ENCODE measurements at places on chromosomes 1 and 21. TPM values are rescaled to one million over a fixed set of nuclear protein-coding genes. Genes with fewer than 3 reads are reported as not detected.
A peak's percentile ranks its signal among the peaks of the same experiment; 100 is the strongest.

DNA sequence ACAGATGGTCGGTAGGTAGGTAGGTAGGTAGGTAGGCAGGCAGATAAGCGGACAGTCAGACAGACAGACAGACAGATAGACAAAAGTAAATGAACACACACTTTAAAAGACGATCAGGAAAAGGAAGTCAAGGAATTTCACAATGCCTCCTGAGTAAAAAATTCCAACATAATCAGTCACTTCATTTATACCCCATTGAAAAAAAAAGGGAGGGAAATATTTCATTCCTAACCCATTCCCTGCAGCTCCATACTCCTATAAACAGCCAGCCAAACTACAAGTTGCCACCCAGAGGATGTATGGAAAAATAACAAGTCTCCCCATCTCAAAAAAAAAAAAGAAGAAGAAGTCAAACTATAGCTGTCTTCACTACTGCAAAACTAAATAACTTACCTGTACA lies 43.4 kb downstream of the ZZZ3 start:
- DNase-seq = no peak

The ETNK2 gene
- 21.5 TPM for total RNA-seq

DNA sequence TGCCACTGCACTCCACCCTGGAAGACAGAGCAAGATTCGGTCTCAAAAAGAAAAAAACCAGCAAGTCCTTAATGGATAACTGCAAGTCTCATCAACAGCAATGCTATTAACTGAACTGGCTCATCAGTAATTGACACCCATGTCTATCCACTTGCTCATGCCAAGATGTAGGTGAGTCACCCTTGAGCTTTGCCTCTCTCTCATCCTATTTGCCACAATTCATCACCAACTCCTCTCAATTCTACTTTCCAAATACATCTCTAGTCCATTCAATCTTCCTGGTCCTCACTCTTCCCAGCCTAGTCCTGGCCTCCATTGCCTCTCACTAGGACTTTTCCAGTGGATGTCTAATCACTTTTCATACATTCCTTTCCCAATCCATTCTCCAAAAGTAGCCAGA lies 103.7 kb upstream of the PRMT6 start:
- no peak for DNase-seq

GRCh38 chr1:21734526-21734925 lies 48.4 kb downstream of the USP48 start:
- no peak for DNase-seq

DNA sequence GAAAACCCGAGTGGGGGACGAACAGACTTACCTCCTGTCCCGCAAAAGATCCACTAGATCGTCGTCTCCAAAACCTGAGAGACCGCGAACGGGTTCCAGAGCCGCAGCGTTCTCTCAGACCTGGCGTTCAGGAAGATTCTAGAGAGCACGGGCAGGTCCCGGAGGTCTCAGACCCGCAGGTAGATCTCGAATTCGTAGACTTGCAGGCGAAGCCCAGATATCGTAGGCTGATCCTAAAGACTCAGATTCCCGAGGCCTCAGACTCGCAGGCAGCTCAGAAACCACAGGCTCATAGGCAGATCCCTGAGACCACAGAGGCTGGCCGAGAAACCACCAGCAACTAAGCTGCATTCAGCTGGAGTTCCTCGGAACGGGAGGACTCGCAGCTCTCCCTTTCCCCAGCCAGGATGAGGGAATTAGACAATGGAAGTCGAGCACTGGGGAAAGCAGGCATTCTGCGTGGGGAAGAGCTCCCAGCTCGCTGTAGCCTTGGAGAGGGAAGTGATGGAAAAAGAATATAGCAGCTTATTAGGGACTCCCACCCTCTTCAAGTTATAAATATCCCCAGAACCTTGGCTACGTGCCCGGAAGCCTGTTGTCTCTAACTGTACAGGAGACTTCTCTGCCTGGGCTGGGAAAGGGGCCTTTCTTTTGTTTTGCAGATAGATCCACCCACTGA lies at the start of gene ZNF436:
Gene ZNF436 (minus strand): TSS at position 502 of the 679 bp plus-strand sequence. CDS start 1,831 bp downstream, outside the sequence.
- peak; percentile 95 for DNase-seq

DNA sequence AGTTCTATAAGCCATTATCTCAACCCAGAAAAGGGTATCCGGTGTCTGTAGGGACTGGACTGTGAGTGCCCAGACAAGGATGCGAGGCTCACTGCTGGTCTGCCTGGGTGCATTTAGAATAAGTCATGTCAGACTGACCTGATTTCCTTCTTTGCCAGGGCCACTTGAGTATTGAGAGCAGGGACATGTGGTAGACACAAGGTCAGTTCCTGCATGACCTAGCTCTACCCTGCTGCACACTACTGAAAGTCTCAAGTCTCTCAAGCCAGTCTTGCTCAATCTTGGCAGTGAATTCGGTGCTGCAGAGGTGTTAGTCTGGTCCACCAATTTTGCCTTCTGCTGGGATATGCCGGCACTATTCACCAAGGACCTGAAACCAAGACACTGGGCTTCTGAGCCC lies 180.1 kb downstream of the C1orf94 start:
- DNase-seq = peak; percentile 39

The OR2T33 gene
- total RNA-seq = not detected

- DNase-seq = no peak
Measured at GRCh38 chr1:225700889-225701465, 48.1 kb upstream of the ENAH start.

DNA sequence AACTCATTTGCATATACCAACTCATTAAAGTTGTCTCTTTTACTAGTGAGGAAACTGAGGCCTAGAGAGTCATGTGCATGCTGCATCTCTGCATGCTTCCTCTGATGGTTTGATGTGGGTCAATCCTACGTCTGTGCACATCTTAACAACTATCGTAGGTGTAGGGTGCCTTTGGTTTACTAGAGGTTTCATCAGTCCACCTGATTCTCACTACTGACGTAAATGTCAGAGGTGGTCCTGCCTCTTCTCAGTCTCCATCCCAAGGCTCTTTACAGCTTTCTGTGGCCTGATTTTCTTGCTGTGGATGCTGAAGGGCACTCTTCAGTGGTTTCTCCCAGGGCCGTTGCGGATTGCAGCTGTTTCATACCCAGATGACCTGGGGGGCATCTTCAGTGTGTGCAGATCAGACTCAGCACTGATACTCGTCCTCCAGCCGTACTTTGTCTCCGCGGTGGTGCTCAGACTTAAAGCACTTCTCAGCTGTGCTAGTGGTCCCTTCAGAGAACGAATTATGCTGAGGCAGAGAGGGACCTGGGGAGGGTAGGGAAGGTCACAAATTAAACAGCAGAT lies 407.0 kb downstream of the KIF26B start:
- no peak for DNase-seq

- DNase-seq = no peak
Measured at GRCh38 chr1:243325305-243325890, 69.6 kb downstream of the SDCCAG8 start.

The FASLG gene
- not detected for total RNA-seq

The FLG2 gene
- 1,884 TPM for total RNA-seq

GRCh38 chr1:213761845-213762407 lies 225.8 kb upstream of the PROX1 start:
- DNase-seq = no peak

DNA sequence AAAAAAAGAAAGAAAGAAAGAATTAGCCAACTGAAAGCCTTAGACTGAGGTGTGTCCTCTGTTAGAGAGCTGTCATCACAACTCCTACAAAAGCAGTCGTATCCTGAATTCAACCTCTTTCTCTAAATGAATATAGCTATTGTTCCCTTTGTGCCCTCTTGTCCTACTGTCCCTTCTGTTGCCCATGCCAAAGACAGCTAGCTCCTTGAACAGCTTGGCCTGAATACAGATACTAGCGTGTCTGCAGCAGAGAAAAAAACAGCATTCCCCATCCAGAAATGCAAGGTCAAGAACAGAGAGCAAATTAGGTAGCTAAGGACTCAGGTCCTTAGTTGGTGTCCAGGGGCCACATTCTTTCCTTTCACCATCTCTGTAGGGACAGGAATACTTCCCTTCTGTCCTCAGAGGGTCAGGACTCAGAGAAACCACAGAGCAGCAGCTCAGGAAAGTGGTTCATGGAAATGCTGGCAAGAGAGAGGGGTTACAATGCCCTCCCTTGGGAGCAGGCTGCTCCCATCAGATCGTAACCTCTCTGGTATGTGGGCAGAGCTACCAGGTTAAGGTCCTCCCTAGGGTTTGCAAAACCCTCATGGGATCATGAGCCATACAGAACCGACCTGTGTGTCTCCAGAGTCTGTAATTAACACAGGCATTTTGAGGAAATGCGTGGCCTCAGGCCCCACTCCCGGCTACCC lies 1.8 kb upstream of the ZBTB48 start:
- DNase-seq = no peak

The C1orf210 gene
- total RNA-seq = 28.2 TPM

- no peak for DNase-seq
Measured at GRCh38 chr1:186299570-186299969, 75.5 kb downstream of the TPR start.

The CBR3 gene
- total RNA-seq = 21.3 TPM

The KIRREL1 gene
- 17.3 TPM for total RNA-seq

- no peak for DNase-seq
Measured at GRCh38 chr1:232764458-232765251, 40.6 kb upstream of the MAP10 start.

GRCh38 chr1:15354580-15354965 lies 55.1 kb upstream of the EFHD2 start:
- no peak for DNase-seq

- no peak for DNase-seq
Measured at GRCh38 chr1:78052685-78053405, 7.1 kb downstream of the GIPC2 start.

GRCh38 chr1:47555306-47555705 lies 117.5 kb downstream of the FOXD2 start:
- no peak for DNase-seq

The MCOLN3 gene
- 1.1 TPM for total RNA-seq

The CFAP45 gene
- 0.65 TPM for total RNA-seq

- peak; percentile 54 for DNase-seq
Measured at GRCh38 chr21:42465803-42466127, 30.3 kb downstream of the RSPH1 start.

DNA sequence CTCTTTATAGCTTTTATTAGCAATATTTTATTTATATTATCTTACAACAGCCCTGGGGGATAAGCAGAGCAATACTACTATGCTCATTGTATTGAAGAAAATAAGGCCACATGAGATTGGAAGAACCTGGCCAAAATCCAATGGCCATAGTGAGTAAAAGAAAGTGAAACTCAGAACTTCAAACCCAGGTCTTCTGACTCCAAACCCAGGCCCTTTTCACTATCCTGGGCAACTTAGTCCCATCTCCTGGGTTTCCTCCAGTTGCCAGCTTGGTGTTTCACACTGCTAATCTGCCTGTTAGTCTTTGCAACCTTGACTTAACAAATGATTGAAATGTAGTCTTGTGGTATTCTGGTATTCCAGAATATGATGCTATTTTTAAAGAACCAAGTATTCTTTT lies 22.4 kb upstream of the EXO1 start:
- DNase-seq = no peak

The IRF6 gene
- 166 TPM for total RNA-seq

The TSTD1 gene
- 94.9 TPM for total RNA-seq

DNA sequence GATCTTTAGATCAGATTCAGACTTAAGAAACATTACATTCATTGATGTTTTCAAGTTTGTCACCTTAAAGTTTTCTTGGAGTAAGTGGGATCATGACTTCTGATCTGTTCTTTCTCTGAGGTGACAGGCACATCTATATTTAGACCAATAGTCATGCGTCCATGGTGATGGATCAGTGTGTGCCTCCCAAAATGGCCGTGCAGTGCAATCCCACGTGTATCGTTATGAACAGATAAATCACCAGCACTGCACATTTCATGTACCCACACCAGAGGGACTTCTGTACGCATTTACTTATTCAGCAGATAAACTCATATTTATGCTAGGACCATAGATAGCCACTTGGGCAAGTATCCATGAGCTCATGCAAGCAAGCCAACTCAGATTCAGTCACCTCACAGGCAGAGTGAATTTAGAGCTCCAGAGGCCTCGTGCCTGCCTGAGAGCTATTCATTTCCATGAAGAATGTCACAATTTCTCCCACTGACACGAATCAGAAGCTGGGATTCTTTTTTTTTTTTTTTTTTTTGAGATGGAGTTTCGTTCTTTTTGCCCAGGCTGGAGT lies 13.9 kb upstream of the WDR26 start:
- DNase-seq = no peak

DNA sequence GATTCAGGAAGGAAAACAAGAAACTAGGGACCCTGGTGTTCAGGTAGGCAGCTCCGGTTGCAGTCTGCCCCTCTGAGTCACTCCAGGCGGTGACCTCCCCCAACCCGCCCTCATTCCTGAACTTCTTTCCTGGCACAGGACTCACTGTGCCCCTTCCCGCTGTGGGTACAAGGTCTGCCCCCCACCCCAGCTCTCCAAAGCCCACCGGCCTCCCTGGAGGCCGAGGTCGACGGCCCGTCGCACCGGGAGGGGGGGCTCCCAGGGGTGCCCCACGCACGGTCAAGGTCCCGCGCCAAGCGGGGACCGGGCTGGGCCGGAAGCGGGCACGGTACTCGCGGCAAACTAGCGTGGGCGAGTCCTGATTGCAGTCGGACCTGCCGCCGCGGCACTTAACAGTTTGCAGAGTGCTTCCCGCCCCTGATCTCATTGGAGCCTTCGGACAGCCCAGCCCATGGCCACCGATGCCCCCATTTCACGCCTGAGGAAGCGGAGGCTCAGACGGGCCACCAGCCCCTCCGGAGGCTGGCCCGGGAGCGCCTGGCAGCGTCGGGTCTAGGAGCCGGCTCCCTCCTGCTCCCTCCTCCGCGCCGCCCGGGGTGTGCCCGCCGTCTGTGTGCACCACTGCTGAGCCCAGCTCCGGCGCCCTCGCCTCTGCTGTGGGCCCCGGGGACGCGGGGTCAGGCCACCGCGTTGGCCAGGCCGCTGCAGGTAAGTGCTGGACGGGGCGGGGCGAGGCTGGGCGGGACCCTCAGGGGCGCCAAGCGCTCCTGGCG lies at the start of gene GJB3:
Gene GJB3 (plus strand): TSS at position 144 of the 773 bp plus-strand sequence. CDS start 3,549 bp downstream, outside the sequence.
- DNase-seq = no peak

DNA sequence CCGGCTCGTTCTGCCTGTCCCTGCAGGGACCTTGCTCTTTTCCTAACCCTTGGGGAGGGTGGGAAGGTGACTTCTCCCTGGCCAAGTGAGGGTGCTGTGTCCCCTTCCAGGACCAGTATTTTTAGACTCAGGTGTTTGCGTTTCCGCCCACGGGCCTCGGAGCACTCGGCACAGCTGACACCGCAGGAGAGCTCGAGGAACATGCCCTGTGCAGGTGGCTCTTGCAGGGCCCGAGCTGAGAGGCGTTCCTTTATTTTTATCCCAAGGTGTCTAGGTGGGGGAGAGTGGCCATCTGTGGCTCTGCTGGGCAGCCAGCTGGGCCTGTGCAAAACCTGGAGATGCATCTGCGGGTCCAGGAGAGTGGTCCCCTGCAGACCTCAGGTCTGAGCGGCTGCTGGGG lies 16.0 kb downstream of the PLCH2 start:
- DNase-seq = no peak

GRCh38 chr1:205368478-205368877 lies 11.8 kb upstream of the KLHDC8A start:
- DNase-seq = peak; percentile 59

The HLX gene
- 2.9 TPM for total RNA-seq

DNA sequence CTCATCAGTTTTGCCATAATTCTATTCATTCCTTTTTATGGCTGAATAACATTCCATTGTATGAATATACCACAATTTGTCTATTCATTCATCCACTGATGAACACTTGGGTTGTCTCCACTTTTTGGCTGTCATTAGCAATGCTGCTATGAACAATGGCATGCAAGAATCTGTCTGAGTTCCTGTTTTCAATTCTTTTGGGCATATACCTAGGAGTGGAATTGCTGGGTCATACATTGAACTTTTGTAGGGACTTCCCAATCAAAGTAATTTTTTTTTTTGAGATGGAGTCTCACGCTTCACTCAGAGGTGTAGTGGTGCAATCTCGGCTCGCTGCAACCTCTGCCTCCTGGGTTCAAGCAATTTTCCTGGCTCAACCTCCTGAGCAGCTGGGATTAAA lies 34.9 kb downstream of the AADACL4 start:
- DNase-seq = no peak

GRCh38 chr21:32172106-32172505 lies 106.7 kb downstream of the MIS18A start:
- DNase-seq = no peak
